CD4-positive, alpha-beta memory T cell (primary cell): ENCODE measurements at places on chromosomes 11 and 22. TPM values are rescaled to one million over a fixed set of nuclear protein-coding genes. Genes with fewer than 3 reads are reported as not detected.

- H3K4me3 ChIP-seq: no peak overlapping the region
- no peaks in the 10 kb centered on the region for H3K36me3 ChIP-seq
- H3K27ac ChIP-seq: no peak overlapping the region
- peaks cover 37% of the 10 kb centered on the region for H3K4me1 ChIP-seq
These were observed 181.4 kb upstream of the MTMR2 start for GRCh38 chr11:96105197-96105895.

LRRC32 gene
- 0.56 TPM for polyA plus RNA-seq

DCDC1 gene
- polyA plus RNA-seq: not detected

PIH1D2 gene
- not detected for polyA plus RNA-seq

MAPK8IP1 gene
- 0.08 TPM for polyA plus RNA-seq
